ENCODE measurements at places on chromosomes 7 and 10.

GRCh38 chr10:58704226-58704625 lies 191.6 kb downstream of the BICC1 start:
- DNase-seq, result no peak

DNA sequence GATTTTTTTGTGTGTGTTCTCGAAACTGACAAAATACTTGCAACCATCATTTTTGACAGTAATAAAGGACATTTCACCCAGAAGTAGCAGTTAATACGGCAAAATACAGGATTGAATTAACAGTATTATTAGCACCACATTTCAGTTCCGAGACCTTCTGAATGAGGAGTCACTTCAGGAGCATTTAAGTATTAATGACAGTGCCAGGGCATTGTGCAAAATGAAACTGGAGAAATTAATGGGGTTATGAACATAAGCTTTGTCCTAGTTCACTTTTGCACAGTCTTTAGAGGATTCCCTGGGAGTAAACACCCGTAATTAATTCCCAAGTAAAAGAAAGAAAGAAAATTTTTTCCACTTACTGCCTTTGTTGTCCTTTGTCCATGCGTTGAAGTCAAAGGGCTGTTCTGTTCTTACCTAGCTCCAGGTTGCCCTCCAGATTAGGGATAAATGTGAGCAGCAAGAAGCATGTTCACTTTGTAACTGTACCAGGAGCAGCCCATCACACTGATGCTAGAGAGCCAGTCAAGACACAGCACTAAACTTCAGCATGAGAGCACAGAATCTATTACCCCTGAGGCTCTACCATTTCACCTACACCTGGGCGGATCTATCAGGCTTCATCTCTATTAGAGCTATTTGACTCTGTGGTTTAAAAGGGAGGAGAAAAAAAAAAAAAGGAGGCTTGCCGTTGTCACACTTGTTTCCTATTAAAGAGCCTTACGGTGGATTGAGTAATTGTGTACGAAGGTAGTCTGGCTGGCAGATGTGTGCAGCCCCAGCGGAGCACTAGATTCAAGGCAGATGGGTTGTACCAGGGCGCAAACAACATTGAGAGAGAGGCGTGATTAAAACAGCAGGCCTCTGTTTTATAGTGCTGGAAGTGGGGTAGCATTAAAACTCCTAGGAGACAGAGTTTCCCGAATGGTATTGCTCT lies 297.8 kb upstream of the SEMA3A start:
- no peak for DNase-seq

DNA sequence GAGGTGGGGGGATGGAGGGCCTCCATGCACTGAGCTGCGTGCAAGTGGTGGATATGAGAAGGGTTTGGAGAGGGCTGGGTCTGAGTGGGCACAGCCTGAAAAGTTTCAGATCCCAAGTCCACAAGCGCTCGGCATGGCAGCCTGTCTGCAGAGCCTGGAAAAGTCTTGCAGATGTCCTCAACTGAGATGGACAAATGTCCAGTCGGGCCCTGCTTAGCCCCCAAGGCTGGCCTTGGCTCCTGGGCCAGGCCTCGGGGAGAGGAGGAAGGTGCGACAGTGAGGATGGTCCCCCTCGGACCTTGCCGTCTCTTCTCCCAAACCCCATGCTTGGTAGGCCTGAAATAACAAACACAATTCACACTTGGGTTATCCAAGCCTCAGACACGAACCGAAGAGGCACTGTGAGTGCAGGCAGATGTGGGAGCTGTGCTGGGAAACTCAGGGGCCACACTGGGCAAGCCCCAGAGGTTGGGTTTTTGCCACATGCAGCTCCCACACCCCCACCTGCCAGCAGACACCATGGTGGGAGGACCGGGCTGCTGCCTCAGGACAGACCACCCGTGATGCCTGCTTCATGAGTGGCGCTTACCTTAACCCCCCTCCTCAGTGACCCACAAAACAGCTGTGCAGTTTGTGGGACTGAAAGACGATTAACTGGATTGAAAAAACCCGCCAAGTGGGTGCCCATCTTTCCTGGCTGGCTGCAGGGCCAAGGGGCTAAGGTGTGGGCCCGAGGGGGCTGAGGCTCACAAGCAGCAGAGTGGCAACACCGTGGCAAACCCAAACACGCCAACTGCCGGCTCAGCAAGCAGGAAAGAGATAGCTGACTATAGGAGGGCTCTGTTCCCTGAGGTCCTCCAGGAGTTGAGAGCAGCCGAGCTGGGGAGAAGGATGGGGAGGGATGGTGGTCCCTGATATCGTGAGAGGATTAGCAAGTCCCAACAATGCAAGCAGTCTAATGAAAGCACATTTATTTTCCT lies 156.8 kb downstream of the RNF216 start:
- no peak for DNase-seq

- DNase-seq, result no peak
These were observed 54.0 kb upstream of the HECW1 start for GRCh38 chr7:43058271-43059066.

- no peak for DNase-seq
These were observed 12.3 kb downstream of the NOD1 start for GRCh38 chr7:30466266-30466665.

- peak; percentile 97 for DNase-seq
These were observed 125.2 kb downstream of the DOCK4 start for GRCh38 chr7:112080978-112081377.

DNA sequence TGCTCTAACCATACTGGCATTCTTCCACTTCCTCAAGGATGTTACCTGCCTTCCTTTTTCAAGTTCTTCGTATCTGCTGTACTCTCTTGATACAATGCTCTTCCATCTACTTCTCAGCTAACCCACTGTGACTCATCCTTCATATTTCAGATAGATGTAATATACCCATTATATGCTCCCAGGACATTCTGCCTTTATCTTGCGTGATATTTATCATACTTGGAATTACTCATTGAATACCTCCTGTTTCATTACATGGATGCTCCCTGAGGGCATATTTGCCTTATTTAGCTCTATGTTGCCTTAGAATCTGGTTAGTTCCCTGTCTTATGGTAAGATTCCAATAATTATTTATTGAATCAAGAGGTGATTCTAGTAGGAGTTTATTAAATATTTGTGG lies 706.4 kb downstream of the SORCS3 start:
- DNase-seq, result no peak

DNA sequence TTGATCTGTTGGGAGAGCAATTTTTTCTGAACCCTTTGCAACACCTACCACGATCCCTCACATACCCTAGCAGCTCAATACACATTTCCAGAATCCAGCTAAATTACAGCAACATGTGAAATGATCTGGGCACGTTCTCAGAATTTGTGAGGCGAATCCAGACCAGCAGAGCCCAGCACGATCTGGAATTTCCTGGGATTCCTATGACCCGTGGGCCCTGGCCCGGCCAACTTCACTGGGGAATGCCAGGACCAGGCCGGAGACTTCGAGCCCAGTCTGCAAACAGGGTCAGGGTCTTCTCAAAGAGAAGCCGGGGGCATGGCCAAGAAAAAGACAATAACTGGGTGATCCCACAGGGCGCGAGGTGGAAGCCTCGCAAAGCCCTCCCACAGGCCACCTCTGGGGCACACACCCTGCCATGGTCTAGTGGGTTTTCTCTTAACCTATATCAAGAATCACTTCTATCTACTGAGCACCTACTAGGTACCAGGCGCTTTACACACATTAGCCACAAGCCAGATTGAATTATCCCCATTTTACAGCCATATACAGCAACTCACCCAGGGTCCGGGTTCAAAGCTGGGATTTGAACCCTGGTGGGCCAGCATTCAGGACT lies 33.8 kb downstream of the FAM53B start:
- DNase-seq, result no peak

- DNase-seq, result peak; percentile 60
These were observed 535 bp downstream of the ASAH2B start for GRCh38 chr10:50740293-50740648.

DNA sequence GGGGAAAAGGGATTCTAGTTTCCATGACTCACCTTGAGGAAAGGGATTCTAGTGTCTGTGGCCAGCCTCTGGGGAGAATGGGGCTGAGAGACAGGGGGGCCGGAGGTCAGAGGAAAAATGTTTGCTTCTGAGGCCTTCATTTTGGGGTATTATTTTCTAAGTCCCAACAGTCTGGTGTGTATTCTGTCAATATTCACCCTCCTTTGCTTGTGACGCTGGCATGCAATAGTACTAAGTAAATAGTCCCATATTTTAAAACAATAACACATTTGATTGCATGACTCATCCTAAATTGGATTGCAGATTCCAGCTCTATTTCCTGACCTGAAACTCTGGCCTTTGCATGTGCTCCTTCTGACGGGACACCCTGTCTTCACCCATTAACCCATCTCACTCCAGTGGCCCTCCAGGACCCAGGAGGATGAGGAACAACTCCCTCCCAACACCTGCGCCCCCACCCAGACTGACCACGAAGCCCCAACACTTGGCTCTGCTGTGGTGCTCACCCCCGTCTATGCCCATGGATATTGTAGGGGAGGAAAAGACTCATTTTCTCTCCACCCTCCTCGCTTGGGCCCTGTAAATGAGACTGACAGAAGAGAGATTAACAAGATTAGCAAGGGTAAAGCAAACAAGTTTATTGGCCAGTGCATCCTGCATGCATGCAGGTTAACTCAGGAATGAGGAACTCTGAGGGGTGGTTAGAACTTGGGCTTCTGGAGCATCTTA lies 495.6 kb upstream of the KLF6 start:
- no peak for DNase-seq

DNA sequence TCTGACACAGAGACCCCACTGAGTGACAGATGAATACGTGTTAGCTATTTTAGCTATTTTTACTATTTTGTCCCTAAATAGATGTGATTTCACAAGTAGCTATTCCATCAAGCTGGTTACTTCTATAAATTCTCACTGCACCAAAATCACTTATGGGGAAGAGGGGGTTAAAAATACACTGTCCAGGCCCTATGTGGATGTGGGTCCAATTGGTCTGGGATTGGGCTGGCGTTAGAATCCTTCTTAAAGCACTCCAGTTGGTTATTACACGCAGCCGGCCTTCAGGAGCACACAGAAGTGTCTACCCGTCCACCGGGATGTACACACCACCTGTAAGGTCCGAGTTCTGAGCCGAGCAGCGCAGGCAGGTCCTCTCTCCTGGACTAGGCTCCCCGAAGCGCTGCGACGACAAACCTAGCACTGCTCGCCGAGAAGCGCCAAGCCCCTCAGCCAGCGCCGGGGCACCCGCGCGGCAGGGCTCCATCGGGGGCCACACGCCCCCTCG lies 222.3 kb upstream of the MKLN1 start:
- DNase-seq, result peak; percentile 3

GRCh38 chr10:77806511-77807157 lies 119.9 kb downstream of the DLG5 start:
- no peak for DNase-seq

- peak; percentile 75 for DNase-seq
These were observed 10.4 kb upstream of the CLCN1 start for GRCh38 chr7:143305423-143306070.

- peak; percentile 50 for DNase-seq
These were observed 55.2 kb downstream of the FHIP2A start for GRCh38 chr10:114876602-114877300.

DNA sequence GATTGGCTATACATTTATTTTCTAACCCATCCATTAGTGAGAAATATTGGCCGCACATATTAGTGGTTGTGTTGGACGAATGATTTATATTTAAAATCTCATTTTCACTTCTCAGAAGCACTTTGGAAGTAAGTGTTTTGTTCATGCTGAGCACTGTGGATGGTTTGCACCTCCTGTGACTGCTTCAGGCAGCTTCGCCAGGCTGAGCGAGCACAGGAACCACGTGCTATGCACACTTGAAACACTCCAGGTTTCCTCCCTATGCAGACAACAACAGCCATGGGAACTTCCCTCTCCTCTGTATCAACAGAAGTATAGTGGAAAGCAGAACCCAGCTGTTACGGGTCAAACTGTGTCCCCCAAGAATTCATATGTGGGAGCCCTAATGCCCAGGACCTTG lies 67.3 kb upstream of the WDR11 start:
- no peak for DNase-seq
